Urinary bladder (tissue), 4 donors: ENCODE measurements at places on chromosomes 1 and 21.
A peak's percentile ranks its signal among the peaks of the same experiment; 100 is the strongest.

DNA sequence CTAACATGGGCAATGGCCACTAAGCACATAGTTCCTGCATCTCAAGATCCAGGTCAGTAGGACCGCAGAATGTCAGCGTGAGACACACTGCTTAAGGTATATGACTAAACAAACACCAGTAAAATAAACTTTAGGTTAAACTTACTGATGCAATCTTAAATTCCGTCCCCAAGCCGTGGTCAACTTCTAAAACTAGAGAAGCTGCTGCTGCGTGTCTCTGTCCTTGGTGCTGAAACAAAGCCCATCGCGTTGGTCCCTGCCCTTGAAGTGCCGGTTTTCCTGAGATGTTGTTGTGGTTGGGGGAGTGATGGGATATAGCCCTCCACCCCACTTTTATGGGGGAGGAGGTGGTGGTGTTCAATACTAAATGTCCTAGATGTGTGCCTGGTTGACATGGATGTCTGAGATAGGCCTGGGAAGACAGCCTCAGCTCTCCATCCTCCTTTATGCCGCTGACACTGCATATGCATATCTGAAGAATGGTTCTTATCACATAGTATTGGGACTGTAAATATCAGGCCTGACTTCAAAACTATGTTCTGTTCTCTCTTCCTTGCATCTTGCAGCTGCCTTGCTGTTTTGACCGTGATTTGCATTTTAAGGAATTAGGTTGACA is 72.0 kb upstream of the KCNA3 start:
- peak; percentile 4 for DNase-seq

GRCh38 chr1:94592571-94592920 is 51.0 kb upstream of the F3 start:
- no peak for DNase-seq

- DNase-seq = peak; percentile 70
Measured at GRCh38 chr1:211501711-211502400, 9.9 kb upstream of the RD3 start.

GRCh38 chr1:77076759-77077158 is 142.5 kb downstream of the PIGK start:
- DNase-seq = no peak

DNA sequence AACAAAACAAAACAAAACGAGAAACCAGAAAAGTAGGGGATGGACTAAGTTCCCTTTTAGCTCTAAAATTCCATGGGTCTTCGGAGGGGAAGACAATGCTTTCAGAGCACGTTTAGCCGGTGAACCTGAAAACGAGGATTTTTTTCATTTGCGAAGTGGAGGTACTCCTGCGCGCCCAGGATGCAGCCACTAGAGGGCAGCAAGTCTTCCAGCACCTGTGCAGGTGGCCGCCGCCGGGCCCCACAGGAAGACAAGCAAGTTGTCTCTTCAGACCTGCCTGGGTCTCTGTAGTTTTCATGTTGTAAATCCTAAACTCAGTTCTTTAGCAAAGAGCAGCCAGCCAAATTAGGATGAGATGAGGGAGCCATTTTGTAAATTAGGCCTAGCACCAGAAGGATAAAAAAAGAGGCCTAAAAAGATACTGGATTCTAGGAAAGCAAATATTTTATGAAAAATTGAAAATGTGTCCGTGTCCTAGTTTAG is 17.7 kb upstream of the SNX27 start:
- DNase-seq = no peak

- no peak for DNase-seq
Measured at GRCh38 chr1:207300970-207301369, 20.5 kb upstream of the CD55 start.
